ENCODE measurements at places on chromosomes 4 and X.

GRCh38 chrX:133375615-133376340 is 39.5 kb downstream of the GPC4 start:
- no peak for DNase-seq

DNA sequence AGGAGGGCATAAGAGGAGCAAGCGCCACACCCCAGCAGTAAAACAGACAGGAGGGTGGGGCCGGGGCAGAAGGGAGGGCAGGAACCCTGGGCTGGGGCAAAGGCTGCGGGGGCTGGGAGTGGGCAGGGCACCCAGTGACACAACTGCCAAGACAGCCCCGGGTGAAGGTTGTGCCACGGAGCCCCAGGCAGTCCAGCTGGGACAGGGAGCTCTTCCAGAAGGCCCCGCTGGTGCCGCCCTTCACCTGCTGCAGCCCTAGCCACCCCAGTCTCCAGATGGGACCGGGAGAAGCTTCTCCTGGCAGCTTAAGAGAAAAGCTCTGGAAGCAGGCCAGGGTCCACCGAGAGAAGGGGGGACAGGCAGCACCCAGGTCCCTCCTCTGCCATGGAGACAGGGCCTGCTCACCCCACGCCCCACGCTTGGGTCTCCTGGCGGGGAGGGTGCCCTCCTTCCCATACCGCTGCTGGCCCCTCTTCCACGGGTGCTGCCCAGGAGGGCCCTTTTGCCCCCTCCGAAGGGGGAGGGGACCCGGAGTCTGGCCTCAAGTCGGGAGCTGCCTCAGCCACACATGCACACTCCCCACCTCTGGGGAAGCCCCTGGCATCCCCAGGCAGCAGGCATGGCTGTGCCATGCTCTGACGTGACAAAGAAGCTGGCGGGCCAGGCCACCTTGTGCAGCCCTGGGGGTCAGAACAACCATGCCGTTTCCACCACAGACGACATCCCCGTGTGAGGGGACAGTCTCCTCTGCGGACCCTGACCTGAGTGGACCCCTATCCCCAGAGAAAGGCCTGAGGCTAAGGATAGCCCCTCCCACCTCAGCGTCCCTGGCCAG is 1.5 kb downstream of the DGKQ start:
- no peak for DNase-seq

DNA sequence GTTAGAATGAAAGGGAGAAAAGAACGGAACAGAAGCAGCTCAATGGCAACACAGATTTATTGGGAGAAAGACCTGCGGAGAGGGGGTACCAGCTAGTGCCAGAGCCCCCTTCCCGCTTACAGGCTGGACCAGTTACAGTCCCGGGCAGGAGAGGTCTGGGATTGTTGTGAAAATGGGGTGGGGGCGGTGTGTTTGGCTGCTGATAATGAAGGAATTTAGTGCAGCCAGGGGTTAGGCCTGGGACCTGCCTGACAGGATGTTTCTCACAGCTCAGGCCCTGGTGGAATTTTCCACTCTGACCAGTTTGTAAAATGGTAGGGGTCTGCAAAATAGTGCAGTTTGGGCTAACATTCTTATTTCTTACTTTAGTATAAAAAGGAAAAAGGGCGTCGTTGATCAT is 75.4 kb upstream of the SPIN4 start:
- DNase-seq, result no peak

GRCh38 chr4:44623676-44624075 is 27.7 kb downstream of the YIPF7 start:
- no peak for DNase-seq

- no peak for DNase-seq
Measured at GRCh38 chr4:151184523-151185458, 85.4 kb downstream of the RPS3A start.

GRCh38 chr4:79578606-79579005 is 170.6 kb upstream of the GK2 start:
- no peak for DNase-seq

- no peak for DNase-seq
Measured at GRCh38 chr4:61619528-61619927, 419.4 kb downstream of the ADGRL3 start.

GRCh38 chr4:144350706-144351105 is 210.2 kb upstream of the GYPA start:
- no peak for DNase-seq

DNA sequence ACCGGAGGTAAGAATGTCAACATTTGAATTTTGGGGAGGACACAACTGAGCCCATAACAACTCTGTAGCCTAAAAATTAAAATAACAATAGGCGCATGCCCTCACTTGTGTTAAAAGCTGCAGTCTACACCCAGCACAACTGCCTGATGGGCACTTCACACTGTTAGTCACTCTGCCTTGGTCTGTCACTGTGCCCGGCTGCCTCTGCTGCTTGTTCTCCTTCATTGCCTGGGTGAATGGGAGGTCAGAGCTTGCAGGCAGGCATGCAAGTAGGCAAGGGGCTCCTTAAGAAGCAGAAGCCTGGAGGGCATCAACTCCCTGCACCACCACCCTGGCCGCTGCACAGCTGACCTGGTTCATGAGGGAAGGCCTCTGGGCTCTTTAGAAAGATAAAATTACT is 374.8 kb downstream of the MID1IP1 start:
- DNase-seq, result no peak

- no peak for DNase-seq
Measured at GRCh38 chr4:86511590-86511989, 82.5 kb upstream of the PTPN13 start.

DNA sequence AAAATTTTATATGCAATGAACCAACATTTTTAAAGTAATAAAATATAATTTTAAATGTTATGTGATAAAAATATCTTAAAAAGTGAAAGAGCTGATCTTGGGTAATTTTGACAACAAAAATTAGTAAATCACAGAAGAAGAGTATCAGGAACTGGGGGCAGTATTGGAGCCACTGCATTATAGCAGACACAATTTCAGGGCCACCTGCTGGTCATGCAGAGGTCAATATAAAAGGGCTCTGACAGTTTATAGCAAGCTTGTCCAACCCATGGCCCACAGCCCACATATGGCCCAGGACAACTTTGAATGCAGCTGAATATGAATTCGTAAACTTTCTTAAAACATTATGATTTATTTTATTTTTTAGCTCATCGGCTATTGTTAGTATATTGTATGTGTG is 13.0 kb upstream of the LEF1 start:
- no peak for DNase-seq

GRCh38 chr4:38930204-38930603 is 62.6 kb downstream of the FAM114A1 start:
- DNase-seq, result no peak

DNA sequence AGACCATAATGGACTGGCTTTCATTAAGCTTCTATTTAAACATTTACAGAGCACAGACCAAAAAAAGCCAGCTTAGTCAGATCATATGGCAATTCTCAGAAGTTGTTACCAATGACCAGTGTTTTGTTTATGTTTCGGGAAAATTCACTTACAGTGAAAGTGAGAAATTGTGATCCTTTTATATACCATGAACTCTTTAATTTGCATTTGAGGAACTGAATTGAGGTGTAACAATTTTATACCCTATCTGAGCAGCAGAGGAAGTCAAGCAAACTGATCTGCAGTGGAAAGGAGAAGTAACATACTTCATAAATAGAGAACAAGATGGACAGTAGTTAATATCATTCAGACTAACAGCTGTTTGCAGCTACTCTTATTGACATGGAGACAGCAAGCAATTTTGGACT is 97.1 kb downstream of the TMA16 start:
- DNase-seq, result no peak

DNA sequence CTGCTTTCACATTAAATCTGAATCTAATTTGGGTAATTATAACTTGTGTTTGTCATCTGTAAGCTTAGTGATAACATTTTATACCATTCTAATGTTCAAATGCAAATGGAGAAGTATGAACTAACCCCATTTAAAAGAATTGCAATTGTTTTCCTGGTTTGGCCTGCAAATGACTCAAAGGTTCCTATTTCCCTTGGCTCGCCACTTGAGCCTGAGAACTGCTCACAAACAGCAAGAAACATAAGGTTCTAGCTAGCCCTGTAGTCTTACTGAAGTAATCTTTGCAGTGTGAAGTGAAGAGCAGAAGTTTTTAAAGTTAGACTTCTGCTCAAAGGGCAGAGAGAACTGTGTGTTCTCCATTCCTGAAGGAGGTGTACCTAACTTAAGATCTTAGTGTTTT is 27.2 kb downstream of the UPRT start:
- no peak for DNase-seq

- DNase-seq, result no peak
Measured at GRCh38 chrX:68838571-68838910, 9.7 kb downstream of the EFNB1 start.

- no peak for DNase-seq
Measured at GRCh38 chr4:134567461-134567860, 365.9 kb upstream of the PABPC4L start.

GRCh38 chr4:84973856-84974255 is 7.4 kb upstream of the WDFY3 start:
- no peak for DNase-seq

DNA sequence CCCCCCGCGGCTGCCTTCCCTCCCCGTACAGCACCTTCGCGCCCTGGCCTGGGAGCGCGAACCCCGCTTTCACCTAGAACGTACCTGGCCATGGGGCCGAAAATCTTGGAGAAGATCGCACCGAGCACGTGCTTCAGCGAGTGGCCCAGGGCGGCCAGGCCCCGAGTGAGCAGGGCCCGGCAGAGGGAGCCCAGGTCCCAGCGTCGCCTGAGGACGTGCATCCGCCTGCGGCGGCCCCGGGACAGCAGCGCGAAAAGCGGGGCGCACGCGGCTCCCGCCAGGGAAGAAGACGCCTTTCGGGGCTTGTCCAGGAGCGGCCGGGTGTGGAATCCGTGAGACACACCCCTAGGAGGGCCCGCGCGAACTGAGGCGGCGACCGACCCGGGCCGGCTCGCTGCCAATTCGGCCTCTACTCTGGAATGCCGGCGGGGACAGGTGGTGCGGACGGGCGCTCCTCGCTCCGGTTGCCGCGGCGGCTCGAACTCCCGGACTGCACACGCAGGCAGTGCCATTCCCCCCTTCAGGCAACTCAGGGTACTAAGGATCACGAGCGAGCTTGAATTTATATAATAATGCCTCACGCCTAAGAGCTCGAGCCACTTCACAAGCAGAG is at the start of gene HS6ST2:
Gene HS6ST2, minus strand, starts transcription at position 539 of the 613 bp plus-strand sequence.
- DNase-seq, result no peak

- no peak for DNase-seq
Measured at GRCh38 chrX:53211391-53211978, 13.5 kb downstream of the KDM5C start.

- no peak for DNase-seq
Measured at GRCh38 chrX:38271154-38271716, 50.6 kb upstream of the SRPX start.

- DNase-seq, result no peak
Measured at GRCh38 chr4:6509587-6509986, 37.2 kb upstream of the PPP2R2C start.

- DNase-seq, result no peak
Measured at GRCh38 chr4:121191361-121191760, 27.2 kb upstream of the TNIP3 start.

- DNase-seq, result no peak
Measured at GRCh38 chr4:4849524-4850193, 9.8 kb upstream of the MSX1 start.

DNA sequence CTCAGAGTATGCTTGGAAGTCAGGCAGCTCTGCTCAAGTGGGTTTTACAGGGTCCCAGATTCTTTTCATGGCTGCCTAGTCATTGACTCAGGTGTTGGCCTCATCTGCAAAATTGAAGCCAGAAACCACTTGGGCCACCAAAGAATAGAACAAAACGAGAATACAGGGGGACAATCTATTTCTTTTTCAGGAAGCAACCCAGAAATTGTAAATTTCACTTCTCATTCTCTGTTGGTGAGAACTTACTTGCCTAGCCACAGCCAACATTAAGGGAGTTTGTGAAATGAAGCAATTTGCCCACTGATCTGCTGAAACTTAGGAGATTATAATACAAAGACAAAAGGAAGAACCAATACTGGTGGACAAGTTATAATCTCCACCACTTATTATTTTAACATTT is 8.6 kb upstream of the TKTL2 start:
- no peak for DNase-seq

GRCh38 chr4:14000091-14000814 is 372.7 kb upstream of the BOD1L1 start:
- no peak for DNase-seq

DNA sequence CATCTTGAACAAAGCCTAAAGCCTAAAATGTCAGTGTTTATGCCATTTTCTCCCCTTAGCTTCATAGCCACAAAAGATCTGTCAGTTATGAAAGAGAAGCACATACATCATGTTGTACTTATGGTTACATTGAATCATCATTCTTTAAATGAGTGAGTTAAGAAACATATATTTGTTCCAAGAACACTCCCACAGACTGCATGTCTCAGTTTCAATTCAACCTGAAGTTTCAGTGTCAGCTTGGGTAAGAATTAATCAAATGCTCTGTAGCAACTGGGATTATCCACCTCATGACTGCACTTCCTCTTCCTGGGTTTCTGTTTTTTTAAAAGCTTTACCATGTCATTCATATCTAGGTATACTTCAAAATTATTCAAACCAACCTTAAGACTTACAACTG is 3.9 kb upstream of the TMPRSS11B start:
- DNase-seq, result no peak

DNA sequence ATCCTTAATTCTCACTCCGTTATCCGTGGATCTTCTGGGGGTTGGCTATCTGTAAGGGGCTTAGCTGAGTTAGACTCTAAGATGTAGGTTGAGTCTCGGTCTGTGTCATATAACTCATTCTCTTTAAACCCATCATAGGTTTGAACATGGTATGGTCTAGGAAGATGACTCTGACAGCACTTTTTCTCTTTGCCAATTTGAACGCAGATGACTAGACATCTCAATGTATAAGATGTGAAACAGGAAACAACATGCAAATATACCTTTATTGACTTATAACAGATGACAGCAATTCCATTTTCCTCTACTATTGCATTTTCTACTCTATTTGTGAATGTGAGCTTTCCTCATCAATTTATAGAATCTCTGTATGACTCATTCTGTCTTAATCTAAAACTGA is 634.8 kb upstream of the MAGEB2 start:
- no peak for DNase-seq

DNA sequence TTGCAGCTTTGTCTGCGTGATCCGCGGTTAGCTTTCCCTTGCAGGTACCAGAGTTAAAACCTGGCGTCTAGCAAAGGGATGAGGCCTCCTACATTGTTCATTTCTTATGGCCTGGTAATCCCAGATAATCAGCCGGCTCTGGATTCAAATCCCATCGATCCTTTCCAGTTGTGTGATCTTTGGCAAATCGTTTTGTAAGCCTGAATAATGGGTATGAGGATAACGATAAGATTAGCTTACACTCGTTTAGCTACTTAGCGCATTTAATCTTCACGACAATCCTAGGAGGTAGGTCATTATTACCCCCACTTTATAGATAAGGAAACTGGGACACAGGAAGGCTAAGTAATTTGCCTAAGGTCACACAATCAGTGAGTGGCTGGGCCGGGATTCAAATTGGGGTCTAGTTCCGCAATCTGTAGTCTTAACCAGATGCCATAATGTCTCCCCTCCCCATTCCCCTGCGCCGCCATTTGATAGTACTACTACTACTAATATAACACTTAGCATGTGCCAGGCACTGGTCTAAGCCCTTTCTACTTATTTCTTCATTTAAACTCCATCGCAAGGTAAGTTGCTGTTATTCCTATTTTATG is 1.7 kb upstream of the UBA1 start:
- no peak for DNase-seq
